ENCODE measurements at places on chromosomes 1 and 21.

- DNase-seq, result no peak
Measured at GRCh38 chr1:100361511-100362089, 9.3 kb downstream of the CDC14A start.

DNA sequence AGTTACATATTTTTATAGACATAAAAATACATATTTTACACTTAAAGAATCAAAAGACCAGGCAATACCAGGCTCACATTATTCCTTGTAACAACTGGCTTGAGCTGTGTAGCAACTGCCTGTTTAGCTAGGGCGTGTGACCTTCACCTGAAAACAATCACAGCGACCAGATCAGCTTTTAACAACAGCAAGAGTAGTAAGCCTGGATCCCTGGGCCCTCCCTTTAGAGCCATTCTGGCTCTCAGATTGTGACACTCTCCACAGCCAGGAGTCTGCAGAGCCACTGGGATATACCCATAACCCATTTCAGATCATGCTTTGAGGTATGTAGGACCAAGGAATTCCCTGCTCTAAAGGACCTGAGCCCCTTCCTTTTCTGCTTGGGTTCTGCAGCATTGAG lies 29.4 kb upstream of the GNG4 start:
- no peak for DNase-seq

GRCh38 chr1:52139817-52140540 lies 1.9 kb upstream of the ZFYVE9 start:
- DNase-seq, result no peak

DNA sequence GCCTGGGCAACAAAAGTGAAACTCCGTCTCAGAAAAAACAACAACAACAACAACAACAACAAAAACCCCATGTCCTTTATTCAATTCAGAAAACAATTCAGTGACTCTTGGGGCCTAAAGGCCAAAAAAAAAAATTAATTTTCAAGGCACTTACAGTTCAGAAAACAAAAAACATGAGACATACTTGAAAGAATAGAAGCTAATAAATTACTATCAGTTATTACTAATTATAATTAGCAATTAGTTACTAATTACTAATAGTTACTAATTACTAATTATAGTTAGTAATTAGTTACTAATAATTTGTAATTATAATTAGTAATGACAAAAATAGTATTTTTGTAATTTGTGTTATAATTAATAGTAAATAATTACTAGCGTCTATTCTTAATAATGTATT lies 56.8 kb upstream of the MPC2 start:
- DNase-seq, result no peak

DNA sequence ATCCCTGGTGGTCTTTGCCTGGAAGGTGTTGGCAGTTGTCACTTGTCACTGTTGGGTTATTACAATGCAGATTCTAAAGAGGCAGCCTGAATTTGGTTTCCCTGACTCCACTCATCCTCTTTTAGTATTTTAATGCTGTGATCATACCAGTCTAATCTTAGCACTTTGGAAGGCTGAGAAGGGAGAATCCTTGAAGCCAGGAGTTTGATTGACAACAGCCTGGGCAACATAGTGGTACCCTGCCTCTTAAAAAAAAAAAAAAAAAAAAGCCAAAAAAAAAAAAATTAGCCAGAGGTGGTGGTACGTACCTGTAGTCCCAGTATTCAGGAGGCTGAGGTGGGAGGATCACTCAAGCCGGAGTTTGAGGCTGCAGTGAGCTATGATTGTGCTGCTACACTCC lies 7.7 kb downstream of the GIPC2 start:
- DNase-seq, result no peak

DNA sequence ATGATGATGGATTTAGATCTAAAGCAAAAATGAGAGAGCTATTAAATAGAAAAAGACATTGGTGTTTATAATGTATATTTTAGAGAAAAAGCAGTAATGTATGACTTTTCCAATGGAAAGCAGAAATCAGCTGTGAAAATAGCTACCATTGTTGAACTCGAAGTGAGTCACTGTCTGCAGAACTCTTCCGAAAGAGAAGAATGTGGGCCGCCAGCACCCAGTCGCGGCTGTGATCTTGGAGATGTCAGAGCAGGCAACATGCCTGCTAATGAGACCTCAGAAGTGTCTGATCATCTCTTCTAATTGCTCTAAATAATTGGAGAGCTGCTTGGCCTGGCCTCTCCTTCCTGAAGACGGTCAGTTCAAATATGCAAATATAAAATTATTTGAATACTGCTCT lies 333.6 kb upstream of the RUNX1 start:
- DNase-seq, result no peak

- DNase-seq, result no peak
Measured at GRCh38 chr1:38744452-38745350, 114.9 kb downstream of the RRAGC start.

DNA sequence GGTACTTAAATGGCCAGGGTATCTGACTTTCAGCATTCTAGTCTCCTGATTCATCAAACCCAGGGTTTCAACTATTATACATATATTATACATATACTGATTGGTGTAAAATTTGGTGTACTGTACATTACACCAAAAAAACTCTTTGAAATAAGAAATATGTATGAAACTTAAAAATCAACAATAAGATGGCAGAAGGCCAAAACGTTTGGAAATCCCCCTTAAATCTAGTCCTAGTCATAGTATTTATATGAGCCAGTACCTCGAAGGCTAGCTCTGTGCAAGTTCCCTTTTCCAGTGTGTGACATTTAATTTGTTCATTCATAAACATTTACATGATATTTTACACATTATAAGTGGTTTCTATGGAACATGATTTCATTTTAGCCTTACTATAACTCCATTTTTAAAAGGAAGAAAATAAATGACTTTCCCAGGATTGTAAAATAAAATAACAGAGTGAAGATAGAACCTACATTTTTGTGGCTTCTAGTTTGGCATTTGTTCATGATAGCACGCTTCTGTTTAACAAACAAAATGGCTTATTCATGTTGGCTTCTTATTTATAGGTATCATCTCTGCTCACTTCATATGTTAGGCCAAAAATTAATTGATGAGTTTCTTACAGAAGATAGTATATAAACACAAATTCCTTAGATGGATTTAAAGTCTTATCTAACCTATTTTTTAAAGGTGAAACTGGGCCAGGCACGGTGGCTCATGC lies 18.8 kb upstream of the ZNF281 start:
- DNase-seq, result no peak

DNA sequence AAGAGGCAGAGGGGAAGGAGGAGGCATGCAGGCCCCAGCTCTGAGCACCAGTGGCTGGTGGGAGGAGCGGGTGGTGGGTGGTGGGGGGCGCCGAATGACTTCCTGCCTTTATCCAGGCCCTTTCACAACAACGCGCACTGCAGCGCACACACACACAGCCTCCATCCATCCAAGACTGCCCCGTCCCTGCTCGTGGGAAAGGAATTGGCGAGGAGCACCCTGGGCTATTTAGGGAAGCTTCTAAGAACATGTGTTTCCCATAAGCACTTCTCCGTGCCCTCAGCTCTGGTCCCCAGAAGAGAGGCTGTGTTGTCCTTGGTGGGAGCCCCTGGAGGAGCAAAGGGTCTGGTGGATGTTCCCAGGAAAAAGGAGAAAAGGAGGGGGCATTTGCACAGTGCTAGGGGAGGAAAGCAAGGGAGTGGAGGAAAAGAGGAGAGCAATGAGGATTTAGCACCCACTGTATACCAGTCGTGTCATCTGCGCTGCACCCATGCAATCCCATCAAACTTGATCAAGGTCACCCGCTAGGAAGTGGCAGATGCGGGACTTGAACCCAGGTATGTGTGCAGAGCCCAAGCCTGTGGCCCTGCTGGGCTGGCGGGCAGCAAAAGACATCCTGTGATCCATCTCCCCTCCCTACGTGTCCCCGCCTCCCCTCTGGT lies 28.1 kb downstream of the EPHA2 start:
- no peak for DNase-seq

DNA sequence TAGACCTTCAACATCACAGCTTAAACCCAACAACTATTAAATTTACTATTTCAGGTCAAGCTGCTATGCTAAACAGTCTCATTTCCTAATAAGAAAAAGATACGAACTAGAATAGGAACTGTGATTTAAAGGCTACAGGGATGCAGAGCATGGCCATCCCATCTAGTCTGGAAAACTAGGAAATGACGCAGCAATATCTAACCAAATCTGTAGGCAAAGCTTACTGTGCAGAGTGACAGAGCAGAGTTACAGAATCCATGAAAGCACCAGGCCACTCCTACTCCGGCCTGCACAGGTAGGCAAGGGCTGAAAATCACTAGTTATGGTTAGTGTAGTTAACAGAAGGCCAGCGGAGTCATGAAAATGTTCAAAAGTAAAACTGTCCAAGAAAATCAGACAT lies 2.1 kb downstream of the HLCS start:
- DNase-seq, result no peak

DNA sequence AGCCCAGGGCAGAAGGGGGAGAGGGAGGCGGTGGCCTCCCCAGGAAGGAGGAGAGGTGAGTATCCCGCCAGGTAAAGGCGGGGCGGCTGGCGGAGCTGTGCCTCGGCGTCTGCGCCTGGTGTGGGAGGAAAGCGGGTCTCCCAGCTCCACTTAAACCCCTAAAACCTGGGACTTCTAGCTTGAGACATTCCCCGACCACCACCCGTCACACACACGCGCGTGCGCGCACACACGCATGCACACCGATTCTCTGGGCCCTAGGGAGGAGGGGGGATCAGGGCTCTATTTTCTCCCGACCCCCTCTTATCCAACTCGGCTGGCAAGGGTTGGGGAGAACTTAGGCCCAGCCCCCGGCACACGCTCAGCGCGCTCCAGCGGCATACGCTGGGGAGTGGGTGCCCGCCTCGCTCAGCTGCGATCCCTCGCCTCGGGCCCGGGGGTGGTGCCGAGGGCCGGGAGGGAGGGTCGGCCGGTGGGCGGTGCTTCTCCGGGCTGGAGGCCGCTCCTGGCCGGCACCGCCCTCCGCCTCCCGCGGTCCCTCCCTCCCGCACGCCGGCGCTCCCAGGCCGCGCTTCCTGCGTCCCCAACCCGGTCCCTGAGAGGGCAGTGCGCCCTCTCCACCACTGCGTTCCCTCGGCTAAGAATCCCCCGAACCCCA lies at the start of gene TMEM51:
TSS of gene TMEM51 (plus strand) at position 564 of the 658 bp plus-strand sequence. CDS start 61,341 bp downstream, outside the sequence.
- DNase-seq, result no peak

DNA sequence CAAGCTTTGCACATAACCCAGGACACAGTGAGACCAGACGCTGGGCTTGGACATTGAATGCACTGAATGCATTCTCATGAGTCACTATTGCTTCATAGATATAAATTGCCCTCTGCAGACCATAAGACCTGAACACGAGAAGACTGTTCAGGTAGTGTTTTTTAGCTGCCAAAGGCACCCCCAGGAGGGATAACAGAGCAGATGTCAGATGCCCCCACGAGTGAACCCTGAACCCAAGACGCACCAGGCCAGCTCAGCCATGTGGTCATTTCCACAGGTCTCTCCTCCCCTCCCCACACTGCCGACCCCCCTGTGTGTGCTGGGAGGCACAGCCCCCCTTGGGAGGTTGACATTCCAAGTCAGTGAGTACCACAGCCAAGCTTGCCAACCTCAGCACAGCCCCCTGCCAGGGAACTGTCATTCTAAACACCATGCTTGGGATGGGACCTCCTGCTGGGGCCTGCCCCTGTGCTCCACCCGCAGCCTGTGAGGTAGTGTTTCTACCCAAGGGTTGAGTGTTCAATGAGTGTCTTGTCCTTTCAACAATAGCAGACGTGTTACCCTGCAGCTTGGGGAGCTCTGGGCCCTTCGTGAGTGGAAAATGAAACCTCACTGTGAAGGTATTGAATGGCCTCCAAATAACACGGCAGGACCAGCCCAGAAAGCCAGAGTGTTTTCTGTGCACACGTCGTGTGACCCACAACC lies 68.2 kb downstream of the PSMG1 start:
- DNase-seq, result no peak

DNA sequence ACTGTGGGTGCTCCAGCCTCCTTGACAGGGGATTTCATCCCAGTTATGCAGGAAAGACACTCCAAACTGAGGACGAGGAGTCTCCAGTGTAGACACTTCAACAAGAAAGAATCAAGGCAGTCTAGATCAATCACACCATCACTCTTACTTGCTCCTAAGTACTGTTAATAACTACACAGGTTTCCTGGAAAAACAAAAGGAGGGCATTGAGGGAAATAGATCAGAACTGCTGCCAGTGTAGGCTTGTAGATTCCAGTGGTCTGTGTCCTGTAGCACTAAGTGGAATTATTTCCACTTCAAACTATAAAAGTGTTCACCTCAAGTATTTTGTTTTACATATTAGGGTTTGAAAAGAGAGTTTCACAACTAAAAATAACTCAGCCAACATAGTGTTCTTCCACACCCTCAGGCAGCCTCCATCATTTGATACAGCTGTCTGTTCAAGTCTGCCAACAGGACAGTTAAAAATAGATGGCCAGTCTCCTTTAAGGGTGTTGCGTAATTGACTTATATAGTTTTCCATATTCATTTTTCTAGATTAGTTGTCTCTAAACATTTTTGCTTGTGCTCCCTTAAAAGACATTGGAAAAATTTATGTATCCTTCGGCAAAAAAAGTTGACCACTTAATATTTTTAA lies 32.0 kb upstream of the AGL start:
- DNase-seq, result no peak

GRCh38 chr1:155175927-155176371 lies 2.3 kb downstream of the TRIM46 start:
- no peak for DNase-seq

DNA sequence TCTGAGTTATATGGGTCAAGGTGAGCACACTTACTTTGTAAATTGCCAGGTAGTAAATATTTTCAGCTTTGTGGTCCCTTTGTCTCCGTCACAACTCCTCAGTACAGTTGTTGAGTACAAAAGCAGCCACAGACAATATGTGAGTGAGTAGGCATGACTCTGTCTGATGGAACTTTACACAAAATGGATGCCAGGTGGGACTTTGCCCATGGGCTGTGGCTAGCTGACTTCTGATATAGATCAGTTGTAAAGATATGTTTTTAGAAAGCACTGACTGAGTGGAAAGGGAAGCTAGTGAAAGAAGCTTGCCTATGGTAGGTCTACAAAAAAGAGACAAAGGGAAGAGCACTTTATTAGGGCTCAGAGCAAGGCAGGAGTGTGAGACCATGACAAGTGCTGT lies 23.1 kb upstream of the IGSF5 start:
- no peak for DNase-seq

DNA sequence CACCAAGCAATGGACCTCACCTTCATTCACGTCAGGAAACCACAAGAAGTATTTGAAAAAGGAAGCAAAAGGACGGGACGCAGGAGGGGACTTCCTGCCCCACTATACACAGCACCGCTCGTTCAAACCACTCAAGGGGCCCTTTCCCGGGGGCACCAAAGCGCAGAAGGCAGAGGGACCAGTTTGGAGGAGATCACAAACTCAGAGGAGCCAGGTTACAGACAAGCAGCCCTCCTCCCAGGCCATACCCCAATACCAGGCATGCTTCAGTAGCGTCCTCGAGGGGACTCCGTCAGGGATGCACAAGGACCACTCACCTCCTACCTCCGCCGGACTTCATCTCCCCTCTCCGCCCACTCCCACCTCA lies 685 bp downstream of the CRTC2 start:
- DNase-seq, result no peak

All from nucleus accumbens (tissue), 56 donors.